ENCODE measurements at places on chromosomes 3 and 15.
A peak's percentile ranks its signal among the peaks of the same experiment; 100 is the strongest.

- no peak for DNase-seq
Measured at GRCh38 chr15:92443381-92443780, 49.7 kb downstream of the ST8SIA2 start.

DNA sequence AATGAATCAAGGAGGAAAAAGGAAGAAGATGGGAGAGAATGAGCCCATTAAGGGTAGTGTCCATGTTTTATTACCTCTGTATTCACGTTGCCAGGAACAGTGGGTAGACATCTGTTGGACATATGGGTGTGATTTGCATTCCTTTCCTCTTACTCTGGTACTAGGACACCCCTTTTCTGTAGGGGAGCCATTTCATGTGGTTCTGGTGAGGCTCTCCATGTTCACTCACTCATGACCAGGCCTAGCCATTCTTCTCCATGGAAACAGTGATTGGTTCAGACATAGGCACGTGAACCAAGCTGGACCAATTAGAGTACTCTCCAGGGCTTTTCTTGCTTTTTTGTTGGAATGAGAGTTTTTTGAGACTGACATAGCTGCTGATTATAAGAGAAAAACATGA, 39.6 kb upstream of the PDCD6IP start:
- DNase-seq = no peak

- DNase-seq = no peak
Measured at GRCh38 chr3:186383026-186383993, 21.3 kb upstream of the DGKG start.

GRCh38 chr15:100898152-100898490, 18.5 kb downstream of the ALDH1A3 start:
- no peak for DNase-seq

DNA sequence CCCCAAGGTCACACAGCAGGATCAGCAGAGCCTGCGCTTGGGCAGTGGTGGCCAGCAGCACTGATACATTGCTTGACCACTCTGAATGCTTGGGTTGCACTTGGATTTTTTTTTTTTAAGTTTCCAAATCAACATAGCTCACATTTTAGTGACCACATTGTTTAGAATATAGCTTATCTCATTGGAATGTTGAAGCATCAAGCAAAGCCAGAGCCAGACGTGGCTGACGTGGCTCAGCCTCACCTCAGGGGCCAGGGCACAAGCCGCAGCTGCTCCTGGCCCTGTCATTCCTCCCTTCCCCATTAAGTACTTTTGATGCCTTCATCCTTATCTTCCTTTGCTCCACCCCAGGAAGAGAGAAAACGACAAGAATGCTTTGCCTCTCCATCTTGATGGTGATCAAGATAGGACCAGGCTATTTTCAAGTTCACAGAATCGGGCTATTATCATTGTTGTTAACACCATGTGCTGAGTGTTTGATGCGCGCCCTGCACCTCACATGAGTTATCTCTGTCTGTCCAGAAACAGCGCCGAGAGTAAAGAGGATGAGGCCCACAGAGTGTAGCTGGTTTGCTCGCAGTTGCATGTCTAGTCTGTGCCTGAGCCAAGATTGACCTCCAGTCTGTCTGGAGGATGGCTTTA, 75.8 kb downstream of the AAGAB start:
- DNase-seq = peak; percentile 67

DNA sequence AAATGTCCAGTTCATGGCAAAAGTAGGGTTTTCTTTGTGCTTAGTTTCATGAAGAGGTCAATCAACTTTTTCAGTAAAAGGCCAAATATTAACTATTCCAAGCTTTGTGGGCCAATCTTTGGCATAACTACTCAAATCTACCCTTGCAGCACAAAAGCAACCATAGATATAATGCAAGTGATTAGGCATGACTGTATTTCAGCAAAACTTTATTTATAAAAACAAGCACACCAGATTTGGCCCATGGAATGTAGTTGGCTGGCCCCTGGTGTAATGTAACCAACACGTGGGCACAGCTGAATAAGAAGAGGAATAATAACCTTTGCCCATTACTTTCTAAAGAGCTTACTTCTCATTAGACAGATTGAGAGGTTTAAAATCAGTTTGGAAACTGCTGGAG, 50.6 kb downstream of the CASR start:
- DNase-seq = no peak

DNA sequence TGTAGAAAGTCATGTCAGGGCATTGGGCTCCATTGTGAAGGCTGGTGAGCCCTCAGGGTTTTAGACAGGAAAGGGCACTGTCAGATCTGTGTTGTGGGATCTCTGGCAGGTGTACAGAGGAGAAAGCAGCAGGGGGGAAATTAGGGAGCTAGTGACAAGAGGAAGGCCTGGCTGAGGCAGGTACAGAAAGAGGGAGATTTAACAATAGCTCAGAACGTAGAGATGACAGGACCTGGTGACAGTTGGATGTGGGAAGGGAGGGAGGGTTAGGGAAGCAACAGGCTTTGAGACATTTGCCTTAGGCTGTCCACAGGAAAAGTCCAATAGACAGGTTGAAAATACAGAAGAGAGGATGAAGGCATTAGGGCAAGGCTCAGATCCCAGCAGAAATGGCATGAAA, 288.1 kb downstream of the EPHB1 start:
- DNase-seq = no peak

DNA sequence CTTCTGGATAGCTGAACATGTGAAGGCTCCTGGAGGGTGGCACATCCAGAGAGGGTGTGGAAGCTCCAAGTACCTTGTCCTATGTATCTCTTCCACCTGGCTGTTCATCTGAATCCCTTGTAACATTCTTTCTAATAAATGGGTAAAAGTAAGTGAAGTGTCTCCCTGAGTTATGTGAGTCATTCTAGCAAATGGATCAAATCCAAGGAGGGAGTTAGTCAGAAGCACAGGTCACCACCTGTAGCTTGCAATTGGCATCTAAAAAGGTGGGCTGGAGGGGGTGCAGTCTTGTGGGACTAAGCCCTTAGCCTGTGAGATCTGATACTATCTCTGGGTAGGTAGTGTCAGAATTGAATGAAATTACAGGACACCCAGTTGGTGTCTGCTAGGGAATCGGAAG, 71.0 kb downstream of the WWTR1 start:
- no peak for DNase-seq

GRCh38 chr3:95333826-95334225, 1271.0 kb downstream of the NSUN3 start:
- DNase-seq = no peak

- DNase-seq = no peak
Measured at GRCh38 chr15:58465866-58466517, 34.2 kb downstream of the LIPC start.

DNA sequence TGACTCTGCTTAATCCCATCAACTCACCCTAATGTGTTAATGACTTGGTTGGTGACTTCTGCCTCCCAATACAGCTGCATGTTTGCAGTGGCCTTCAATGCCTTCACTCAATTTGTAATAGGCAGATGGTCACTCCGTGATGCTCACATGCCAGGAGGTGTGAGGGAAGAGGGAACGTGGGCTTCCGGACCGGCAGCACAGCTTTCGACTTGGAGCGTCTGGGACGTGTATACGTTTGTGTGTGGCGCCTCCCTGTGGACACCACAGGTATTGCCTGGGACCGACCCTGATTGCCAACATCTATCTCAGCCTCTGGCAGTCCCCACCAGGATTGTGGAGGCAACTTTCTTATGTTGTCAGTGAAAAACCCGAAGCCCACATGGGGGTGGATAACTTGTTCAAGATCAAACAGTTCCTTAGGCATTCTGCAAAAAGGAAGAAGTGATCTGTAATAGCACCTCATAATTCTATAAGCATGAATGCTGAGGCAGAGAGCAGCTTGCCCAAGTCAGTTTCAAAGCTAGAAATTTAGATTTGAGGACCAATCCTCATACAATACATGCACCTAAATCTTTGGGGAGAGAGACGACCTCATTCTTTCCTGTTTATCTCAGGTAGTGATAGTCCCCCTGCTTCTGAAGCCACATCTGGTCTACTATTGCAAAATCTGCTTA, 16.9 kb downstream of the MRPL46 start:
- DNase-seq = no peak

DNA sequence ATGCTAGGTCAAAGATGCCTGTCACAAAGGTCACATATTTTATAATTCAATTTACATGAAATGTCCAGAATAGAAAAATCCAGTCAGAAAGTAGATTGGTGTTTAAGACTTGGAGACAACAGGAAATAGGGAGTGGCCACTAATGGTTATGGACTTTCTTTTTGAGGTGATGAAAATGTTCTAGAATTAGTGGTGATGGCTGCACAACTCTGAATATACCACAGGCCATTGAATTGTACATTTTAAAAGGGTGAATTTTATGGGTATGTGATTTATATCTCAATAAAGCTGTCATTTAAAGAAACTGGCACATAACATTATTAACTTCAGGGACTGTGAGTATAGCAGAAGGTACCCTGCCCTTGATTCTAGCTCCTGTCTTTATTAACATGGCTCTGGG, 15.8 kb downstream of the SPG11 start:
- no peak for DNase-seq

GRCh38 chr15:29704950-29705597, 117.2 kb downstream of the TJP1 start:
- no peak for DNase-seq

DNA sequence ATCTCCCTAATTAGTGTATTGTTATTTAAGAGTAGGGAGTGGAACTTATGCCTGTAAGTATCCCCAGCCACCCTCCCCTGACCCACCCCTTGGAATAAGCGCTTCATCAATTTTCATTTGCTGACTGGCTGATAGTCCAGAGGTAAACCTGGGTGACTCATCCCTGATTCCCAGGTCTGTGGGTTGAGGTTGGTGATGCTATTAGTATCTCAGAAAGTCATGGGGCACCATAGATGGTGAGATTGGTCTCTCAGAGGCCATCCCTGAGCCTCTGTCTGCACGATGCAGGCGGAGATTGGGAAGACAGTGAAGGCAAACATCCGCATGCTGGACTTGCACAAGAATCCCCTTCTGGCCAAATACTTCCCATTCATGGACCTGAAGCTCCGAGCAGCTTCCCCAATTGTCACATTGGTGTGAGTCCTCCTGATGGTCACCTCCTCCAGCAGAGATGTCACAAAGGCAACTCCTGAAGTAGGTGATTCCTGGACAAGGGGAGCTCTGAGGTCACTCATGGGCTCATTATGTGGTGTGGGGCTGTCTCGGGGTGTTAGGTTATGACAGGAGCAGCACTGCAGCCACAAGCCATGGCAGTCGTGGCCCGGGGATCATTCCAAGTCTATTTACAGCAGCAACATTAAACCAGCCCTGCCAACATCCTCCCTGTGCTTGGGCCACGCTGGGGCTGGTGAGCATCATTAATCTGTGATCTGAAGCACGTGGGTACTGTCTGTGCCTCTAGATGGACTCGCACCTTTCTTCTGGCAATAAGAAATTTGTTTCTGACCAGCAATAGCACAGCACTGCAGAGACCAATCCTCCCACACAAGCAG, 6.8 kb upstream of the TXNRD3 start:
- no peak for DNase-seq

DNA sequence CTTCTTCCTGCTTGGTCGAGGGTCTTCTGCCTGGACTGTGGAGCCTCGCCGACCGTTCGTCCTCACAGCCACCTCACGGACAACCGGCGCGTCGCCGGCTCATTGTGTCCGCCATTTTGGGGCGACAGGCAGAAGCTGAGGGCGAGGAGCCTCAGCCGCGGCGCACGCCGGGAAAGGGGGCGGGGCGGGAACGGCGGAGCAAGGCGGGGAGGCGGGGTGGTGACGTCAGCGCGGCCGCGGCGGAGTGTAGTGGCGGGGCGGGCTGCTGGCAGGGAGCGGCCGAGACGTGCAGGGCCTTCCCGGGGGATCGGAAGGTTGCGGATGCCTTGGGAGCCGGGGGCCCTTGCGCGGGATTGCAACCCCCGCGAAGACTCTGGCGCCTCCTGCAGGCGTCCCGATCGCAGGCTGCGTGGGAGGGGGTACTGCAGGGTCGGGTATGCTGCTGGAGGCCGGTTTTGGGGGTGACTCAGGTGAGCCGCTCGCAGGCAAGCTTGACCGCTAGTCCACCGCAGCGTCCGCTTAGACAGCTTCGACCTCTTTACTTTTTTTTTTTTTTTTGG, at the start of gene WDR82:
TSS of gene WDR82 (minus strand) at position 140 of the 560 bp plus-strand sequence. CDS start 288 bp downstream, outside the sequence.
- no peak for DNase-seq

GRCh38 chr3:195247863-195248189, 23.1 kb downstream of the XXYLT1 start:
- no peak for DNase-seq

- no peak for DNase-seq
Measured at GRCh38 chr3:111319598-111319997, 222.4 kb upstream of the CD96 start.

DNA sequence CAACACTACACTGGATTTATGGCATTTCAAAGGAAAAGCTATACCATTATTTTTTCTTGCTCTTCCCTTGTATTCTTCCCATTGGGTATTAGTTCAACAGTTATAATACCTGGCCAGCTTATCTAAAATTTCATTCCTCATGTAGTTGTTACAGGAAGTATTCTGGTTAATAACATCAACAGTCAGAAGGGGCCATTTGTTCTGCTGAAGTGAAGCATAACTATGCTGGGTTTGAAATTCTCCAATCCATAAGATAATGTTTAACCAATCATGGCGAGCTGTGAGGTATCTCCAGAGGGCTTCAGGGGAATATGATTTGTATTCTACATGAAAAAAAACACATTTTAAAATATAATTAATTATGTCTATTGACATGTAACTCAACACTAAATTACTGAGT, 43.4 kb downstream of the SPG11 start:
- no peak for DNase-seq

GRCh38 chr15:40270246-40270995, 12.4 kb downstream of the ANKRD63 start:
- no peak for DNase-seq

DNA sequence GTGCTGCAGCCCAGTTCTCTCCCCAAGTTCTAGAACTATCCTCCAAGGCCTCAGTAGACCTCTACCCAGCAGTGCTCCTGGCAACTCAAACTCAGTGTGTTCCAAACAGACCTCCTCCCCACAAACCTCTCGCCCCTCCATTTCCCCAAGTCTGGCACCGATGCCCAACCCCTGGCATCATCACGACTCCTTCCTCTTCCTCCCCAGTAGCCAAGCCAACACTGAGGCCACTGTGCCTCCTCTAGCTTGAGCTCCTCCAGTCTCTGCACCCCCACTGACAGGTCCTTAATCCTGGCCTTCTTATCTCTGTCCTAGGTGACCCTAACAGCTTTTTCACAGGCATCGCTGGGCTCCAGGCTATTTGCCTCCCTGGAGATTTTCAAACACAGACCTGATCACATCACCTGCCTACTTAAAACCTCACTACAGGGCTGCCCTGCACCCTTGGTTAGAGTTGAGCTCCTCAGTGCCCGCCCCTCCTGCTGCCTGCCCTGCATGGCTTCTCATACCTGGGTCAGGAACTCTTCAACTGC, 6.8 kb downstream of the ARPIN start:
- DNase-seq = no peak

Data from glomerular endothelial cell (primary cell).